ENCODE measurements at places on chromosomes 5 and 9.
A peak's percentile ranks its signal among the peaks of the same experiment; 100 is the strongest.

GRCh38 chr5:156329171-156329611 lies 2.2 kb downstream of the SGCD start:
- no peak for DNase-seq

GRCh38 chr9:75666856-75667554 lies 223.5 kb upstream of the PCSK5 start:
- DNase-seq = peak; percentile 54

- no peak for DNase-seq
These were observed 66.6 kb upstream of the GARNL3 start for GRCh38 chr9:127197861-127198430.

DNA sequence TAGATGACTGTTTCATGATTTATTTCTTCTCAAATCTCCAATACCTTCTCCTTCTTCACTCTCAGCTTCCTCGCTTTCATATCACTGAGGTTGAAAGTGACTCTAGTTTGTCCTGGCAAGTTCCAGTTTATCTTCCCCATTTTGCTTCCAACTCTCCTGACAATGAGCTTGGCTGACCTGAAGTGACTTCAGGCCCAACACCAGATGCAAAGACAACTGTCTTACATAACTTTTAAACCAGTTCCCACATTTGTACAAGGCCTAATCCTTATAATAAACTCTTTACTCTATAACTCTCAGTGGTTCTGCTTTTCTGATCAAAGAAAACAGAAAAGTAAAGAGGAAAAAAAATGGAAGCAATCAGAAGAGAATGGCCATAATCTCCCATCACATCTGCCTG lies 22.0 kb downstream of the GNG10 start:
- no peak for DNase-seq

- DNase-seq = no peak
These were observed 14.0 kb downstream of the MTRR start for GRCh38 chr5:7882926-7883325.

Measured in GM23338 (cell line).